ENCODE measurements at places on chromosomes 11 and 22.

DNA sequence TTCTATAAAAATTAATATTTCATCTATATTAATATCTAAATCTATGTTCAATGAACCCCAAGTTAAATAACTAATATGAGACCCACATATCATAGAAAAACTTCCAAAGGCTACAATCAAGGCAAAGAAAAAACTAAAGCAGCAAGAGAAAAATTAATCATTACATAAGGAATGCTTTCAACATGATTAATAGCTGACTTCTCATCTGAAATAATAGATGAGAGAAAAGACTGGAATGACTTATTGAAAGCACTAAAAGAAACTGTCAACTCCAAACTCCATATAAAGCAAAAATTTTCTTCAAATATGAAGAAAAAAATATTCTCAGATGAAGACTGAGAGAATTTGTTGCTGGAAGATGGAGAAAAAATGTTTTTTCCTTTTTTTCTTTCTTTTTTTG, 13.0 kb downstream of the TRIM5 start:
- no peak for DNase-seq

DNA sequence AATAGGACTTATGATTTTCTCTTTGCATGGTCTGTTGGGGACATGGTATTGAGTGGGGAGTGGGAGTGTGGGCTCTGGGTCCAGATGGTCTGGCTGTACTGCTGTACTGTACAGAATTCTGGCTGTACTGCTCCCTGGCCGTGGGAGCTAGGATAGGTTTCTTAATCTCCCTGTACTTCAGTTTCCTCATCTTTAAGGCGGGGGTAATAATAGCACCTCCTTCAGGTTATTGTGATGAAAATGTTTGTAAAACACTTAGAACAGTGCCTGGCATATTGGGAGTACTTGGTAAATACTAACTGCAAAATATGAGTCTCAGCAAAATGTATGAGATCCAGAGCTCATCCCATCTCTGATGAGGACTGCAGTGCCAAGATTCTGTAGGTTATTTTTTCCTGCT, 198.6 kb downstream of the KIF18A start:
- no peak for DNase-seq

GRCh38 chr11:134503596-134503995, 91.6 kb upstream of the B3GAT1 start:
- no peak for DNase-seq

GRCh38 chr22:47343611-47344010, 581.2 kb downstream of the TBC1D22A start:
- DNase-seq: no peak

DNA sequence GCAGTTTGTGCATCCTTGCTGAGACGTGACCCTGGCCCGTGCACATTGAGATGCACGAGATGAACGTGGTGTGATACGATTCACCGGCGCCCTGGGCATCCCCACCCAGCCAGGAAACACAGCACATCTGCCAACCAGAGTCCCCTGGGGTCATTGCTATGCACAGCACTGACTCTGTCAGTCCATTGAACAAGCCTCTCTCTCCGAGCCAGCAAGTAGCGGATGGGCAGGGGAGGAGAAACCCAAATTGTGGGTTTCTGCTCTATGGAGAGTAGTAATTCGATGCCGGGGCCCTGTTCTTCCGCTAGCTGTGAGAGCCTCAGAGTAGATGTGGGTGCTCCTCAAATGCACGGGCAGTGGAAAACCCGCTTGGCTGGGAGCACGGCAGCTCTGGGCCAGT, 85.1 kb downstream of the ARHGAP8 start:
- no peak for DNase-seq

DNA sequence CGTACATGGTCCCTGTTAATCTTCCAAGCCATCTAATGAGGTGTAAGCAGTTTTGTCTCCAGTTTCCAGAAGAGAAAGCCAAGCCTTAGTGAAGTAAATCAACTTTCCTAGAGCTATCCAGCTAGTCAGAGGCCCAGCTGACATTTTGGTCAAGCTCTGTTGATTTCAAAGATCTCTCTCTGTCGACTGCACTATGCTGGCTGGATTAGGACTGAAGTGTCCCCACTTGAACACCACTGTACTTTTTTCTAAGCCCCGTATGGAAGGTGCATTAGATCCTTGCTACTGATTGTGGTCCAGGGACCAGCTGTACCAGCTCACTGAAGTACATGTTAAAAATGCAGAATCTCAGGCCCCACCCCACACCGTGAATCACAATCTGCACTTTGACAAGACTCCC, 176.5 kb upstream of the NAV2 start:
- no peak for DNase-seq

GRCh38 chr11:77125191-77125590, 2.9 kb upstream of the MYO7A start:
- DNase-seq: no peak

- no peak for DNase-seq
Measured at GRCh38 chr11:353179-353873, 16.0 kb upstream of the B4GALNT4 start.

Measured in stimulated activated CD4-positive, alpha-beta T cell treated with anti-CD3 and anti-CD28 coated beads, Interleukin-1b, Interleukin-23, amount 100 ng/mL, for 1 hour (primary cell).